OCI-LY7 (cell line): ENCODE measurements at places on chromosomes 2 and 18.

- DNase-seq = no peak
Observed at GRCh38 chr2:36360063-36360462, 4.5 kb downstream of the CRIM1 start.

DNA sequence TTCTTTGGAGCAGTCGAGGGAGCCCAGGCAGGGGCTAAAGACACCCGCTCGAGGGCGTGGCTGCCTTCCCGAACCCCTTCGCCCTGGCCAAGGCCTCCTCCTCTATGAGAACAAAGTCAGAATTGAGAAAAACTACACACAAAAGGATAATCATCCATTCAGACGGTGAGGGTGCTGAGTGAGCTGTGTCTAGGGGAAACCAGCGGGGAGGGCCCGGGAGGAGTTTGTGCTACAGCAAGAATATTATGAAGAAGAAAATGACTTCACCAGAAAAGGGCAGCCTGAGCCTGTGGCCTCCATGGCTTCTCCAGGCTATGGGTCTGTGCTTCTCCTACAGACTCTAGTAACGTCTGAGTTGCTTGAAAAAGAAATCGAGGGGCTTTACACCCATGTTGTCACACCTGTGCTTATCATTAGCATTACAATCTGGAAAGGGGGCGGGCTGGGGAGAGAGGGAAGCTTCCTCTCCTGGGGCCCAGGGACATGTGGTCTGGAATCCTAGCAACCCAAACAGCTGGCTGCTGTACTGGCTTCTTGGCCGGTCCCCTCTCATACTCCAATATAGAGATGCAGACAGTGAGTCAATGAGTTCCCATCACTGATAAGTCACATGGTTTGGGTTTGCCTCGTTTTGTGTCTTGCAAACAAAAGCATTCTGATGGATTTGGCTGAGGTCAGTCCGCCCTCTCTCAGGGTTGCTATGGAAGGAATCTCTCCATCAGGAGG lies 52.0 kb upstream of the ARL4C start:
- no peak for DNase-seq

DNA sequence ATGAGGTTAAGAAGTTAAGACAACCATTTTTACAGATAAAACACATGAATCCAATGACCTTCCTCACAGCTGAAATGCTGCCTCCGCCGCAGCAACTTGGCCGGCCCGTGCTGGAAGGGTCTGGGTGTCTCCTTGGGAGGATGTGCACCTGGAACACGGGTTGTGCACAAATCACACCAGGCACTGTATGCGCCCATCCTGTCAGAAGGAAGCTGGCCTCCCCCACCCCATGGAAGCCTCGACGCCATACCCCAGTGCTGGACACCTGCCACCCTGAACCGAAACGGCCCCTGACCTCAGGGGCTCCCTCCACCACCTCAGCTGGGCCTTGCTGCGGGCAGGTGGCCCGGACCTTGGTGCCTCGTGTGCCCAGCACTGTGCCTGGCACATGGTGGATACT lies 111.8 kb downstream of the PXDN start:
- no peak for DNase-seq

- DNase-seq = no peak
Observed at GRCh38 chr2:64979744-64980143, 9.5 kb upstream of the SLC1A4 start.

GRCh38 chr2:222538535-222538934 lies 114.2 kb downstream of the SGPP2 start:
- no peak for DNase-seq

GRCh38 chr2:64837116-64837731 lies 152.0 kb upstream of the SLC1A4 start:
- no peak for DNase-seq

GRCh38 chr2:75315436-75315835 lies 116.1 kb upstream of the TACR1 start:
- DNase-seq = no peak
